Stimulated activated CD8-positive, alpha-beta memory T cell treated with anti-CD3 and anti-CD28 coated beads, Interleukin-15, amount 100 ng/mL, for 24 hours (primary cell): ENCODE measurements at places on chromosomes 3 and 15.

- no peak for DNase-seq
These were observed 263.7 kb downstream of the GBE1 start for GRCh38 chr3:81497572-81498251.

DNA sequence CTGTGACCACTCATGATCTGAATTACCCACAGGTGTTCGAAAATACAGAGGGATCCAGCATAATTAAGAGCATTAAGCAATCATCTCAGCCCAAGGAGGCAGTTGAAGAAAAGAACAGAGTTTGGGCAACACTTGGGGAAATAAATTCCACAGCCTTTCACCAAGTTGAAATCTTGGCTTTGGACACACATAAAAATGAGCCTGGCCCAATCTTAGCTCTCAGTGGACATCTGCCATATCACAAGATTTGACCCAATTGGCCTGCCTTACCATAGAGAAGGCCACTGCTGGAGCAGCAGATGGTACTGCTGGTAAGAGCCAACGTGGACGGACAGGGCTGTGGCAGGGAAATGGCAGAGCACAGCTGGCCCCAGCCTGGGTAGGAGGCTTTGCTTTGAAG is 13.0 kb downstream of the FOXP1 start:
- DNase-seq: no peak

DNA sequence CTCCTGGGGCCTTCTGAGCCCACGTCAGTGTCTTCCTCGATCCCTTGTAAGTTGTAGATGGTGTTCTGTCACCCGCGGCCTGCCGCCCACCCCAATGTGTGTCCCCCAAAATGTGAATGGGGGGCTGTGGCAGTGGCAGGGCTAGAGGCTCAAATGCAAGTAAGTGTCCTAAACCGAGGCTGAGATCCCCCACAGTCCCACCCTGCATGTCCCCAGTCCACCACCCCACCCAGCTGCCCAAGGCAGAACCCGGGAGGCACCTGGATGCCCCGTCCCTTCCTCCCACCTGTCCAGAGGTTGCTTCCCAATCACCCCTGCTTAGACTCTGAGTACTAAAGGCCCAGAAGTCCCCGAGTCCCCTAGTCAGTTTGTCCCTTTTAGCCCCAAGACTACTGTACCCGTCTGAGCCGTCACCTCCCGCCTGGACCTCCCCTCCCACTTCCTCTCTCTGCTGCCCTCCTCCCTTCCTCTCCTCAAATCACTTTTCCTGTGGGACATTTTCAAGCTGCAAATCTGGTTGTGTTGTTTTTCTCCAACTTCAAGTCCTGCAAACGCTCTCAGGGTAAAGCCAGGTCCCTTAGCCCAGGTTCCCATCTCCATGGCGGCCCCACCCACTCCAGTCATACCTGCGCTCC is 11.8 kb upstream of the PLXND1 start:
- DNase-seq: no peak

DNA sequence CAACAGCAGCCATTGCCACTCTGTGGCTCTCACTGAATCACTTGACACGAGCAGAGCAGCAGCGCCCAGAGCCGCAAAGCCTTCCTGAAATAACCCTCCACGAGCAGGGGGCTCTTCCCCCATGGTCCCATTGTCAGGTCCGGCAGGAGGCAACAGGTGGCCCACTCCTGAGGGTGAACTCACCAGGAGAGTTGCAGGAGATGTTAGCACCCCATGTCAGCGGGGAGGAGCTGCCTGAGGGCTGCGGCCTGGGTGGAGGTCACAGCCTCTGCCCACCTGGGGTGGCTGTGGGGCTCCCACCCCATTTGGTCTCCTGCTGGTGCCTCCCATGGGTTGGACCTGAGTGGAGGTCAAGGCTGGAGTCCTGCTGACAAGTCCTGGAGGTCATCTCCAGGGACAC is 12.3 kb upstream of the C3orf22 start:
- no peak for DNase-seq

DNA sequence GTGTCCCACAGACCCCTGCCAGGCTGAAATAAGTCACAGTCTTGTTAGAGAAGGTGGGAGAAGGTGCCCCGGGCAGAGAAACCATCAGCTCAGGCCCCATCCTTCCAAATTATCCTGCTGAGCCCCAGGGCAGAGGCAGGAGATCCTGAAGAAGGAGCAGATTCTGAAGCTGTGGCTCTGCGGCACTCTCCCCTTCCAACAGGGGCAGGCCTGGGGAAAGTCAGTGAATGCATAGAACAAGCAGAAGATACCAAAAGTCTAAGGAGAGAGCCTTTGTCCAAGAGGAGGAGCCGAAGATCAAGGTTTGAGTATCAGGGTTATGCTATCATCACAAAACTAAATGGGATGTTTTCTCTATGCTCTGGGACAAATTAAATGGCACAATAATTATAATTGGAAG is 249.3 kb downstream of the XXYLT1 start:
- no peak for DNase-seq

DNA sequence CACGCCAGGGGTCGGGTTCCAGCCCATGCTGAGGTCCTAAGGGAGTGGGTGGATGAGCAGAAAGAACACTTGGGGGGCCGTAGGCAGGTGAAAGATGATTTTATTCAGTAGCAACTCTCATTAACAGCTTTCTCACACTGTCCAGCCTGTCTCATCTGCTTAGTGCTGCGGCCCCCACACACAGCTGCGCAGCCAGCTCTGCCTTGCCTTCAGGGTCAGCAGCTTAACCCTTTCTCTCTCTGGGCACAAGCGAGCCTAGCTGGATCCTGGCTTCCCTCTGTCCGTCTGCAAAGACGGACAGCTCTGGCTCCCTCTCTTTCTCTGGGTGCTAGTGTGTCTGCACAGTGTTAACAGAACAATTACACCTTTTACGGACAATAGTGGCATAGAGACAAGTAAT is 21.3 kb downstream of the NPAP1 start:
- DNase-seq: no peak

- no peak for DNase-seq
These were observed 96.0 kb upstream of the PHLDB2 start for GRCh38 chr3:111763001-111763471.

DNA sequence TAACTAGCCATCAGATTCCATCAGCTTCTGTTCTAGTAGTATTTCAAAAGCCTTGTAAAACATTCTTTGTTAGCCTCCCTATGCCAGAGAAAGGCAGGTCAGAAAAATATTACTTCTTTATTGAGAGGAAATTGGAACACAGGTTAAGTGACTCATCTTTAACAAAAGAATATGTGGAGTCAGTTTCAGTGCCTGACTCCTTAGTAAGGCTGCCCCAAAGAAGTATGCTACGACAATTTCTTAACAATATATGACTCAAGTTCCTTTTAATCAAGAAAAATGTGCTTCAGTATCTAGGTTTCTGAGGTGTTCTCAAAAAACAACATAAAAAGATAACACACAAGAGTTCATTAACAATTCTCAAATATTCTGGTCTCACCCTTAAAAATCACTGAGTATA is 139.2 kb downstream of the VPS13C start:
- no peak for DNase-seq

- no peak for DNase-seq
These were observed 7.1 kb downstream of the PIAS1 start for GRCh38 chr15:68061171-68061570.

- DNase-seq: no peak
These were observed 100.1 kb upstream of the SLC2A2 start for GRCh38 chr3:171126478-171127209.

GRCh38 chr3:197169028-197169427 is 129.4 kb downstream of the DLG1 start:
- DNase-seq: no peak

DNA sequence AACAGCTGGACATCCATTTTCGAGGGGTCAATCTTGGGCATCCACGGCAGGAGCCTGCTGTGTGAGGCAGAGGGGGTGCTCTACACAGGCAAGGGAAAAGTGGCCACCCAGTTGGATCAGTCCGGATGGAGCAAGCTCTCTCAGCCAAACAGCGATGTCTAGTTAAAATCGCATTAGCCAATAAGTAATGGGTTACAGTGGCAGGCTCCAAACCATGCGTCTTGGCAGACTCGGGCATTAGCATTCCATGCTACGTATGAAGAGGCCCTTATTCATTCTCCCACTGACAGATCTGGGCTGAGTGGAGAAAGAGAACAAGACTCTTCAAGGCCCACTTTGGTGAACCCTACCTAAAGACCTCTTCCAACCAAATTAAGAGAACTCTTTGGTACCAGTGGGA is 49.3 kb downstream of the CCNB2 start:
- no peak for DNase-seq

- DNase-seq: no peak
These were observed 191.5 kb upstream of the SLC2A2 start for GRCh38 chr3:171218069-171218468.

DNA sequence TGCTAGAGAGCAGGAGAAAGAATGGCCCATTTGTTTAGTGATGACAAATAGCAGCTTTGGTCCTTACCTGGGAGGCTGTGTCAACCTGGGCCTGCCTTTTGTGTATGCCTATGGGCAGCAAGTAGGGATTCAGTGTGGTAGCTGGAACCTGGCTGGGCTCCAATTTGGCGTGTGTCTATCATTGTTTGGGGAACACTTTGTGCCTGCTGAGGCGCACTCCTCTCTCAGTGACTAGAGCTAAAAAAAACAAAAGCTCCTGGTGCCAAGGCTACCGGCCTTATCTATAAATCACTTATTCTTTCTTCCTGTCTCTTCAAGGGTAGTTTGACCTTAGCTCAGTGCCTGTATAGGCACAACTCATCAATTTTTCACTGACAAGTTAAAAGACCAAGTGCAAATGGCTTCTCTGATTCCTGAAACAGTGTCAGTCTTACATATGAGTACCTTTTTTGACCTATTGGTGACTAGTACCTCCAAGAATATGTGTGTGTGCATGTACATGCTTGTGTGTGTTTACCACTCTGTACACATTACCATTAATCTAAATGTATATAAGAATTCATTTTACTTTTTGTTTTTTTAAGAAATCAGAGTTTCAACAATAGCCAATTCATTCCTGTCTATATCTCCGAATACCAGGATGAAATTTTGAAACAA is 54.6 kb downstream of the GMNC start:
- no peak for DNase-seq

DNA sequence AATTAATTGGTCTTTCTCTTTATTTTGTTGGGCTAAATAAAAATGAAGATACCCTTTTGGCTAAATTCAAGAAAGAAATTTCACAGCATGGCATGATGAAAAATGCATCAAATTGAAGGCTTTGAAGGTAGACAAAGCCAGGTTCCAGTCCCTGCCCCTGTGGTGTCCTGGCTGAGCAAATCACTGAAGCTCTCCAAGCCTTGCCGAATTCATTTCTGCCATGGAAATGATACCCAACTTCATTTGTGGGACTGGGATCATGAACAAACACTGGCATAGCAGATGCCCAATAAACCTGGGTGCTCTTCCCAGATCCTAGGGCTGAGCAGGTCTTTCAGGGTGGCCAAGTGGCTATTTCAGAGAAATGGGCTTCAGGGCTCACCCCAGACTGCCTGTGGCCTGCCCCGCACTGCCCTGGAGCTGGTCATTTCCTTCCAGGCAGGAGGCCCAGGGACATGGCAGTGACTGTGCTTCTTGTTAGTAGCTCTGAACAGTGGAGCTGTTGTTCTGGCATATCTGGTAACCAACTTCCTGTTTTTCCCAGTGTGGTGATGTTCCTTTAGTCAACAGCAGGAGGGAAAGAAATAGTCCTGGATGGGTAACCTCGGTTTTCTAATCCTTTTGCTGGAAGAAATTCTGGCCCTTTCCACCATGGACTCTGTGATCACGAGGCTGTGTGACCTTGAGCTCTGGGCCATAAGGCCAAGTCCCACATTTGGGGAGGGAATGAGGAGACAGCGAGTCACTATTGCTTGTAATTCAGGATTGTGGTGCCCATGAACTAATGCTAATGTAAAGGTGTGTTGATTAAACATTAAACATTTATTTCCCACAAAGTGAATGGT is 47.6 kb downstream of the CTDSPL start:
- DNase-seq: no peak

DNA sequence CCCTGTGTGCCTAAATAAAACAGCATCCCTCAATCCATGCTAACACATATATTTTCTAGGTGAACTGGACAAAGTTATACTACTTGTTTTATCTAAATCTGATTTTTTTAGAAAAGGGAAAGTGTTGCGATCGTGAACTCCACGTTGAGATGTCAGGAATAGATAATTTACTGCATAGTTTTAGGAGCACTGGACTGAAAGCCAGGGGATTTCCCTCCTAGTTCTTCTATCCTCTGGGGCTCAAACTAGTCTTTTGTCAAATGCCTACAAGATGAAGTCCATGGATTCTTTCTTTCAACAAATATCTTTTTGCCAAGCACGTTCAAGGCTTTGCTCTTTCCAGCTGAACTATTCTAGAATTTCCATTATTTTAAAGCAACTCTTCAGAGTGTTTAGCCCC is 617 bp upstream of the HPS3 start:
- no peak for DNase-seq

DNA sequence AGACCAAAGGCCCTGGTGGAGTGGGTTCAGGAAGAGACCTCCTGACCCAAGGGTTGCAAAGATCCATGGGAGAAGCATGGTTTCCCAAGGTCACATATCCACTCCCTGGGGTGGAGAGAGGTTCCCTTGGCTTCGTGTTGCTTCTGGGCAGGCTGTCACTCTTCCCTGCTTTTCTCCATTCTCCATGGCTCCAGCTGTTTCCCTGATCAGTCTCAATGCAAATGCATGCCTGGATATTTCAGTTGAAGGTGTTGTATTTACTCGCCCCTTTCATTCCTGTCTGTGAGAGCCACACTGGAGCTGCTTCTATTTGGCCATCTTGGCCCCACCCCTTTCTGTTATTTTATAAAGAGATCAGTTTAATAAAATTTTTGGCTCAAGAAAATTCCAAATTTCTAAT is 95.0 kb upstream of the PLSCR4 start:
- no peak for DNase-seq

GRCh38 chr3:195823280-195823679 is 11.6 kb upstream of the MUC4 start:
- no peak for DNase-seq
